ENCODE measurements at places on chromosomes 2 and 18. TPM values are rescaled to one million over a fixed set of nuclear protein-coding genes. Genes with fewer than 3 reads are reported as not detected.
A peak's percentile ranks its signal among the peaks of the same experiment; 100 is the strongest.

DNA sequence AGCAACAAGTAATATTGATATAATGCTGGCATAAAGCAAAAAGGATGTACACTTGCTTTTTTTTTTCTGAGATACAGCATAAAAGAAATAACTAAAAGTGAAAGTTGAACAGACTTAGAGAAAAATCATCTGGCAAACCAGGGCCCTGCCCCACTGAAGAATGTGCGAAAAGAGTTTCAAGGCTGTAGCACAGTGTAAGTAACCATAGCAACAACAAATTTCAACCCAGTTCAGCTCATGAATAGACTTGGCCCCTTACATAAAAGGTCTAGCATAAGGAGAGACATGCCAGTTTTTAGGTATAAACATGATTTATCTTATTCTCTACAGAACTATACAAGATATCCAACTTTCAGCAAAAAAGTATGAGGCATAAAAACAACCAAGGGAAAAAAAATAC is 113.7 kb upstream of the GYPC start:
- no peak overlapping the region for H3K4me3 ChIP-seq
- no peak for DNase-seq
- H3K27me3 ChIP-seq: peaks cover 5% of the 10 kb centered on the region
- no peak overlapping the region for H3K27ac ChIP-seq

Gene PROC
- total RNA-seq: not detected

- H3K27me3 ChIP-seq: peaks cover 24% of the 10 kb centered on the region
- H3K27ac ChIP-seq: peak overlapping the region; percentile 77
- peaks cover 4% of the 10 kb centered on the region for H3K36me3 ChIP-seq
- DNase-seq: peak; percentile 93
- peak overlapping the region; percentile 51 for H3K4me3 ChIP-seq
These were observed 125.7 kb downstream of the HDAC4 start for GRCh38 chr2:239275044-239275685.

GRCh38 chr2:11419781-11420180 is 46.2 kb downstream of the E2F6 start:
- H3K27me3 ChIP-seq: no peaks in the 10 kb centered on the region
- no peaks in the 10 kb centered on the region for H3K4me1 ChIP-seq

Gene IL36A
- total RNA-seq: not detected

Gene ALK
- total RNA-seq: not detected

GRCh38 chr2:132692816-132693215 is 22.8 kb upstream of the LYPD1 start:
- H3K27me3 ChIP-seq: no peaks in the 10 kb centered on the region
- H3K27ac ChIP-seq: no peak overlapping the region
- no peaks in the 10 kb centered on the region for H3K4me1 ChIP-seq
- no peak overlapping the region for H3K4me3 ChIP-seq

DNA sequence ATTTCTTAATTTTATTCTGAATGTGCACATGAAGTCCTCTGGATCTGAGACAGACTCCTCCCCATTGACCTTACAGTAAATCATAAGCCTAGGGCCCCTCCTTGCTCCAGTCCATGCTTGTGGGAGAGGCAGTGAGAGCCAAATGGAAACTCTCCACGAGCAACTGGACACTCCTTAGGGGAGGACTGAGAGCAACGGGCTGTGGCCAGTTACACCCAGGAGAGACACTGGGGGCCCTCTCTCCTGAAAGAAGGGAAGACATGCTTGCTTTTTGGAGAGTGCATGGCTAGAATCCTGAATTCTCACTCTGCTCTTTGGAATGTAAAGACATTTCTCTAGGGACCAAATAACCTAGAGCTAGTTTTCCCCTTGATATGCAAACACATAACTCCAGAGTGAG is 49.0 kb upstream of the BIN1 start:
- H3K4me1 ChIP-seq: no peaks in the 10 kb centered on the region
- no peak overlapping the region for H3K4me3 ChIP-seq
- H3K27me3 ChIP-seq: no peaks in the 10 kb centered on the region
- no peak for DNase-seq
- H3K36me3 ChIP-seq: no peaks in the 10 kb centered on the region
- no peak overlapping the region for H3K27ac ChIP-seq

Gene LOXHD1
- total RNA-seq: 0.05 TPM

DNA sequence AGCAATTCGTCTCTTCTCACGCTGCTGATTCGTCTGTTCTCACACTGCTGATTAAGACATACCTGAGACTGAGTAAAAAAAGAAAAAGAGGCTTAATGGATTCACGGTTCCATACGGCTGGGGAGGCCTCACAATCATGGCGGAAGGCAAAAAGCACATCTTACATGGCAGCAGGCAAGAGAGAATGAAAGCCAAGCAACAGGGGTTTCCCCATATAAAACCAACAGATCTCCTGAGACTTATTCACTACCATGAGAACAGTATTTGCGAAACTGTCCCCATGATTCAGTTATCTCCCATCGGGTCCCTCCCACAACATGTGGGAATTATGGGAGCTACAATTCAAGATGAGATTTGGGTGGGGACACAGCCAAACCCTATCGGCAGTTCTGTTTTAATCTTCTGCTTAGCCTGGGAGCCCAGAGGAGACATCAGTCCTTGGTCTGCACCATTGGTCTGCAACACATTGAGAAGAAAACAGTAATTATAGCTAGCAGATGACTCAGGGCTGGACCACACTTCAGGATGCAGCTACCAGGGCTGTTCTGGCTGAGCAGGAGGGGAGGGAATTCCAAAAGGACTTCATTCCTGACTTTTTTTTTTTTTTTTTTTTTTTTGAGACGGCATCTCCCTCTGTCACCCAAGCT is 69.4 kb downstream of the CABLES1 start:
- H3K4me1 ChIP-seq: peaks cover 16% of the 10 kb centered on the region
- peaks cover 12% of the 10 kb centered on the region for H3K27me3 ChIP-seq
- no peak overlapping the region for H3K27ac ChIP-seq

DNA sequence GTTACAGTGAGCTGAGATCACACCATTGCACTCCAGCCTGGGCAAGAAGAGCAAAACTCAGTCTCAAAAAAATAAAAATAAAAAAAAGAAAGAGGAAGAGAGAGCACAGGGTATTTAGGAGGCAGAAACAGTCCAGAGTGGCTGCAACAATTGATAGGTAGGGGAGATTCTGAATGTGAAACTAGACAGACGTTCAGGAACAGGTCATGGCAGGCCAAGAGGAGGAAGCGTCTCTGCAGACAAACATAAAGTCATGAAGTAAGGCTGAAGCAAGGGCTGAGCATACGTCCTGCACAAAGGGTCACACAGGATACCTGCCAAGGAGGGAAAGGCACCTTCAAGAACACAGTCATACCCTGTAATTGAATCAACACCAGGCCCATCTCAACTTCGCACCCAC is 64.1 kb upstream of the ZNF532 start:
- H3K4me3 ChIP-seq: no peak overlapping the region
- no peak for DNase-seq
- H3K27me3 ChIP-seq: peaks cover 6% of the 10 kb centered on the region
- H3K27ac ChIP-seq: no peak overlapping the region
- no peaks in the 10 kb centered on the region for H3K4me1 ChIP-seq

Gene DARS1
- 177 TPM for total RNA-seq

GRCh38 chr2:152525277-152525838 is 190.4 kb downstream of the FMNL2 start:
- H3K27me3 ChIP-seq: peaks cover 10% of the 10 kb centered on the region
- no peaks in the 10 kb centered on the region for H3K36me3 ChIP-seq
- DNase-seq: no peak
- H3K27ac ChIP-seq: no peak overlapping the region
- no peaks in the 10 kb centered on the region for H3K4me1 ChIP-seq

DNA sequence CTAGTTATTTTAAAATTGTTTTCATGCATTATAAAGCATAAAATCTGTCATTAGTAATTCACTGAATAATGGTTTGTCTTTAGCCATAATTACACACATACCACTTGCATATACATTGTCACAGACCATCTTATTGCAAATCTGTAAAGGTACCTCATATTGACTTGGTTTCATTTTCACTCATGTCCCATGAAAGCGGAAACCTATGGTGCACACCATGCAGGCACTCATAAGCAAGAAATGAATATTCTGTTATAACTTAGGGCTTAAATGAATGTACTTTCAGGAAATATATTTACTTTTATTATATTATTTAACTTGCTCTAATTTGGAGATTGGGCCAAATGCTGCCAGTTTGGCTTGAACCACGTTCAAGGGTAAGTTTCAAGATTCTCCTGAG is 29.2 kb upstream of the STK17B start:
- DNase-seq: peak; percentile 72
- no peaks in the 10 kb centered on the region for H3K27me3 ChIP-seq
- no peak overlapping the region for H3K4me3 ChIP-seq

Gene ALPP
- total RNA-seq: not detected

DNA sequence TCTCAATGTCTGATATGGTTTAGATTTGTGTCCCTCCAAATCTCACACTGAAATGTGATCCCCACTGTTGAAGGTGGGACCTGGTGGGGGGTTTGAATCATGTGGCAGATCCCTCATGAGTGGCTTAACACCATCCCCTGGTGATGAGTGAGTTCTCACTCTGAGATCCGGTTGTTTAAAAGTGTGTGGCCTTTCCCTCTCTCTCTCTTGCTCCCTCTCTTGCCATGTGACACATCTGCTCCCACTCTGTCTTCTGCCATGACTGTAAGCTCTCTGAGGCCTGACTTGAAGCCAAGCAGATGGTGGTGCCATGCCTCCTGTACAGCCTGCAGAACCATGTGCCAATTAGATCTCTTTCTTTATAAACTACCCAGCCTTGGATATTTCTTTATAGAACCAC is 108.8 kb downstream of the RBMS1 start:
- no peaks in the 10 kb centered on the region for H3K27me3 ChIP-seq
- DNase-seq: no peak
- no peak overlapping the region for H3K27ac ChIP-seq
- no peaks in the 10 kb centered on the region for H3K36me3 ChIP-seq

DNA sequence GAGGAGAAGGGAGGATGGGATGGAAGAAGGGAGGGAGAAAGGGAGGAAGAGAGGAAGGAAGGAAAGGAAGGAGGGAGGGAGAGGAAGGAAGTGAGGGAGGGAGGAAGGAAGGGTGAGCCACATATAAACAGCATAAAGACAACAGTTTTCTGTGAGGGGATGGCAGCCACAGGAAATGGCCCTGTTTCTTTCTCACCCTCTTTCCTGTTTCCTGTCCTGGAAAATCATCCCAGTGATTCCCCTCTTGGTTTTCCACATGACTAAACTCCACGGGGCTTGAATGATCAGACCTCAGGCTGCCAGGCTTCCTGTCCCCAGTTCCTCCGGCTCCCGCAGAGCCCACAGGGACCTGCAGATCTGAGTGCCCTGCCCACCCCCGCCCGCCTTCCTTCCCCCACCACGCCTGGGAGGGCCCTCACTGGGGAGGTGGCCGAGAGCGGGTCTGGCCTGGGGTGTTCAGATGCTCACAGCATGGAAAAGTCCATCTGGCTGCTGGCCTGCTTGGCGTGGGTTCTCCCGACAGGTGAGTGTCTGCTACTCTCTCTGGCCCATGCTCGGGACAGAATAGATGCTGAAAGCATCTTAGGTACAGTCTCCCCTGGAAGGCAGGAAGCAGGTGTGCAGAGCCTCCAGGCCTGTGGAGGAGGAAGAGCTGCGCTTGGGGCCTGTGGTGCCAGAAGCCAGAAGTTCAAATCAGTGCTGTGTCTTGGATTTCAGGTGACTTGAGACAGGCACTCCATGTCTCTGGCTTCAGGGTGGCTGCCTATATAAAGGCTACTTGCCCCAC is at the start of gene SIGLEC15:
TSS of gene SIGLEC15 (plus strand) at position 418 of the 787 bp plus-strand sequence. CDS start at position 472, 54 bp downstream.
- no peak within 1 kb of the TSS for H3K4me3 ChIP-seq
- peaks cover 12% of the 10 kb centered on the region for H3K27me3 ChIP-seq

DNA sequence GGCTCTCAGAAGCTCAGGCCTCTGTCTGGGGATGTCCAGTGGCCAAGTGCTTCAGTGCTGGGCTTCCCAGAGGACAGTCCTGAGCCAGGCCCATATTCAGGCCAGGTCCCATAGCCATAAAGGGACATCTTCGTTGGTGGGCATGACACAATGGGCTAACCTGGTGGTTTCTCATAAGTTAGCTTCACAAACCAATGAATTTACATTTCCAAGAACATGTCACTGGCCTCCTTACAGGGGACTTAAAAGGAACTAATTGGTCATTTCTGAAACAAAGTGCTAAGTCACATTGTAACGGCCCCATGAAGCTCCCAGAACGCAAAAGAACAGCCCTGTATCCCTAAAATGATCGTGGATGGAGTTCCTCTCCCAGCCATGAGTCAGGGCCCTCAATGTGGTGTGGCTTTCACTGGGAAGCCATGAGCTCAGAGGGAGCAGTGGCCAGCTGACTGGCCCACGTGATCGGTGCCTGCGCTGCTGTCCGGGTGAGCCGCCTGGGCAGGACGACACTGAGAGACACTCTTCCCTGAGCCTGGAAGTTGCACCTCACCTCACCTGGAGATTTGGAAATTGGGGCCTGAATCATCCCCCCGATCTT is 163.7 kb upstream of the APCDD1 start:
- no peaks in the 10 kb centered on the region for H3K4me1 ChIP-seq
- H3K27ac ChIP-seq: no peak overlapping the region
- H3K36me3 ChIP-seq: no peaks in the 10 kb centered on the region
- DNase-seq: no peak
- H3K4me3 ChIP-seq: no peak overlapping the region

Gene FIGLA
- not detected for total RNA-seq

Gene XDH
- not detected for total RNA-seq

DNA sequence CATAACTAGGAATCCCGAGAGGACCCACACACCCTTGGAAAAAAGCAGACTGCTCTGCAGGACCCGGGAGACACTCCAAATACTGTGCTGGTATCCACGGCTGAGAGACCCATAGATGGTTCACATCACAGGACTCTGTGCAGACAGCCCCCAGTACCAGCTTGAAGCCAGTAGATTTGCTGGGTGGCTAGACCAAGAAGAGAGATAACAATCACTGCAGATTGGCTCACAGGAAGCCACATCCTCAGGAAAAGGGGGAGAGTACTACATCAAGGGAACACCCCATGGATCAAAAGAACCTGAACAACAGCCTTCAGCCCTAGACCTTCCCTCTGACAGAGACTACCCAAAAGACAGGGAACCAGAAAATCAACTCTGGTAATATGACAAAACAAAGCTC is 223.8 kb upstream of the LRATD1 start:
- DNase-seq: no peak
- no peaks in the 10 kb centered on the region for H3K27me3 ChIP-seq
- H3K4me1 ChIP-seq: no peaks in the 10 kb centered on the region
- no peaks in the 10 kb centered on the region for H3K36me3 ChIP-seq
- H3K27ac ChIP-seq: no peak overlapping the region

Gene ANKRD30B
- total RNA-seq: not detected

Gene PRKAG3
- not detected for total RNA-seq

Gene RBMS1
- 27.8 TPM for total RNA-seq

Gene CAMKMT
- total RNA-seq: 19.6 TPM

Gene FBXO41
- 11.0 TPM for total RNA-seq

GRCh38 chr2:163155279-163155883 is 316.8 kb upstream of the KCNH7 start:
- no peak for DNase-seq
- H3K4me3 ChIP-seq: no peak overlapping the region
- H3K27me3 ChIP-seq: no peaks in the 10 kb centered on the region
- H3K36me3 ChIP-seq: no peaks in the 10 kb centered on the region
- no peaks in the 10 kb centered on the region for H3K4me1 ChIP-seq

Gene CCDC150
- total RNA-seq: 10.8 TPM
